ENCODE measurements at places on chromosomes 4 and X.

DNA sequence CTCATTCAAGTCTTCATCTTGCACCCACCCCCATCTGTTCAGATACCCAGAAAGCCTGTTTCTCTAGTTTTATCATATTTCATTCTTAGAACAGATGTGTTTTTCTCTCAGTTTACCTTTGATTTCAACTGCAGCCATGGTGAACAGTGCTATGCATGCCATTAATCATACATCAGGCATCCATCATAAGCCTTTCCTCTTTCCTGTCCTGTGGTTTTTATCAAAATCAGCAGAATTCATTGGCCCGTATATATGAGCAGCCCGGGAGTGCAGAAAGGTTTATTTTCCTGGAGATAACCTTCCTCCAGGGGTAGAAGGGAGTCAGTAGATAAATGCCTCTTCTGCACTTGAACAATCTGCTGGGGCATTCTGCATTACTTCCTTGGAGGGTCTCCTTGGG lies 65.7 kb downstream of the IL21 start:
- no peak for DNase-seq

DNA sequence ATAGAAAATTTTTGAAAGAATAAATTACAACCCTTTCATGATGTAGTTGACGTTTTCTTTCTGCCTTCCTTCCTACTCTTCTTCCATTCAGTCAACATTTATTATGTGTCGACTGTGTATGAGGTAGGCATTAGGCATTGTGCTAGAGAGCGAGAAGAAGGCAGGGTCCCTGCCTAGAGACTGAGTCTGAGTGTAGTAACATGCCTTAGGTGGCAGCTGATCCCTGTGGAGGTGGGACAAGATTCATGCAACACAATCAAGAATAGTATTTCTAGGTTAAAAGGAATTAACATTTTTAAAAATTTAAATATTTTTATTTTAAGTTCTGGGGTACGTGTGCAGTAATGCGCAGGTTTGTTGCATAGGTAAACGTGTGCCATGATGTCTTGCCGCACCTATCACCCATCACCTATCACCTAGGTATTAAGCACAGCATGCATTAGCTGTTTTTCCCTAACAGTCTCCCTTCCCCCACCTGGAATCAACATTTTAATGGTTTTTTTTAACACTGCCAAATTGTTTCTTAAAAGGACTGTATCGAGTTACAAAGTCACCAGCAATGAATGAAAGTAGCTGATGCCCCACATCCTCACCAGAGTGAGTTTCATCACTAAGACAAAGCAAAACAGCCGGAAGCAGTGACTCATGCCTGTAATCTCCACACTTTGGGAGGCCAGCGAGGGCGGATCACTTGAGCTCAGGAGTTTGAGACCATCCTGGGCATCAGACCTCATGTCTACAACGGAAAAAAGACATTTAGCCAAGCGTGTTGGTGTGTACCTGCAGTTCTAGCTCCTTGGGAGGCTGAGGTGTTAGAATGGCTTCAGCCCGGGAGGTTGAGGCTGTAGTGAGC lies 84.0 kb downstream of the WWC2 start:
- peak; percentile 57 for DNase-seq

DNA sequence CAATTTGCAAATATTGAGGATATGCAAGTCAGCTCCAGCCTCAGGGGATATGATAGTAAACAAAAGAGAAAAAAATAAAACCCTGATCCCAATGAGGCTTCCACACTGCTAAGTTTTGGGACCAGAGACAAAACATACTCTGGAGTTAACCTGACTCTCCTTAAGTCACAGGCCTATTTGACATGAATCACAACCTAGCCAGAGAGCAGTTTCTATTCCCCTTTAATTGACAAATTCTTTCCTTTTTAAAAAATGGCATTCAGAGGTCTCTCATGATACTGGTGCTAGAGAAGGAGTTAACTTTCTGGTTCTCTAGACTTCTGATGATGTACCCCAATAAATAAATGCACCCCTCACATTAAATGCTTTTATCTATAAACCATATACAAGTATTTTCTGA lies 8.8 kb downstream of the ACSL1 start:
- no peak for DNase-seq

GRCh38 chr4:24195991-24196736 lies 306.3 kb upstream of the PPARGC1A start:
- DNase-seq = no peak

DNA sequence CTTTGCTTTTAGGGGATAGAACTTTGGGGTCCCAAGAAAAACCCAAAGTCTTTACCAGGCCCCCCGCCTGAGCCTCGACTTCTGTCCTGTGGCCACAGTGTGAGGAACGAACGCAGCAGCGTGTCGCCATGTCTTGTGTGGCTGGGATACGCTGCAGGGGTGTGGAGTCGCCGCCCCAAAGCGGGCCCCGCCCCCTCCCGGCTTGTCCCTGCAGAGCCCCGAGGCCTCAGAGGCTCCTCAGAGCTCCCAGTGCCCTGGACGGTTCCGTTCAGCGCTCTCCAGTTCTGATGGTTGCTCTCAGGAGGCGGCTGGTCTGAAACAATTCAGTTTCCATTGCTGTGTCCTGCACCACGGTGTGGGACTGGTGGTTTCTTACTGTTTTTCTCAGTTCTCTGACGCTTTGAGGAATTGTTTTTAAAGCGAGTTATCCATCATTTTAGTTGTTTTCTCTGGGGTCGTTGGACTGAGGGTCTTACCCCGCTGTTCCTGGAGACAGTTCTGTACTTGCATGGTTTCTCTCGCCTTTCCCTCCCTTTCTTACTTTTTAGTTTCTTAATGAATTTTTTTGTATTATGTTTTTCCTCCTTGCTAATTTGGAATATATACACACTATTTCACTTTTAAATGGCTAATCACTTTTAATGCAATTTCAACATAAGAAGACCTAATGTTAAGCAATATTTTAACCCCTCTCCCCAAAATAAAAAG lies 1.6 kb upstream of the IDUA start:
- DNase-seq = no peak

DNA sequence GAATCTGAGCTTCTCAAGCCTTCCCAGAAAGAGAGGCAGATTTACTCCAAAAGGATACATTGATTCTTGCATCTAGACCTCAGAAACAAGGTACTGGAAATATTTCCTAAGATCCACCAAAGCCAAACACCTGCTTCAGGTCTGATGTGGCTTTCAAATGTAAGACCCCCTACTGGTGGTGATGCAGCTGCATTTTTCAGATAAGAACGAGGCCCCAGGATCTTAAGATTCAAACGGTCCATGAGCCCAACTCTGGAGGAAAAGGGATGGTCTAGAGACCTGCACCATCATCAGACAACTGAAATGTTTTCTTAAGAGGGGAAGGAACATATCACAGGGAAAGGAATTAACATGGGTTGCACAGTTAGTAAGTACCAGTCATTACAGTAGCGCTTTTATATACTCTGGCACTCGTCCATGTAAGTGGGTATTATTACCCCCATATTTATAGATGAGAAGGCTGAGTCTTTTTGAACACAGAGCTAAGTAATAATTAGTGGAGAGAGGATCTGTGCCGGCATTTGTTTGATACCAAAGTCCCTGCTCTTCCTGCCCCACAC lies 73.7 kb downstream of the LEF1 start:
- DNase-seq = no peak

DNA sequence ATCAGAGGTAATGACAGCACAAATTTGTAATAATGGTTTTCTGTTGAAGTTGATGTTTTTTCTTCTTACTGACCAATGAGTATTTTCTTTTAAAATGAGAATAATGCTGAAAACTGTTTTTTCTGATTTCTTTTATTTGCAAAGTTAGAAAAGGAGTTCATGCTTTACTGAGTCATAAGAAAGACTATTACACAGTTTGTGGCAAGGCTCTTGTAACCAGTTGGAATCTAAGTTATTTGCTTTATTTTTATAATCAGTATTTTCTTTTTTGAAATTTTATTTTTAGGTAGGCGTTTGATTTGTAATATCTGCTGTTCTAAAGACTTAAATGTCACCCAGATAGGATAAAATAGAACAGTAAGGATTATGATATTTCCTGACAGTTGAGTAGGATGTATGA lies 25.5 kb downstream of the ANAPC4 start:
- DNase-seq = no peak

DNA sequence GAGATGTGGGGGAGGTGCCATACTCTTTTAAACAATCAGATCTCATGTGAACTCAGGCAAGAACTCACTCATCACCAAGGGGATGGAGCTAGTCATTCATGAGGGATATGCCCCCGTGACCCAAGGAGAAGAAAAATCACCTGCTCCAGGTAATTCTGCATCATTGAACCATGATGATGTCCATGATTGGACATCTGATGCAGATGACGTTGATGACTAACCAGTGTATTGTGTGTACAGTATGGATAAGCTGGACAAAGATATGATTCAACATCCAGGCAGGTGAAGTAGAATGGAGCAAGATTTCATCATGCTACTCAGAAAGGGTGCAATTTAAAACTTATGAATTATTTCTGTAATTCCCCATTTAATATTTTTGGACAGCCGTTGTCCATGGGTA lies 286.4 kb upstream of the SMIM31 start:
- DNase-seq = peak; percentile 16

GRCh38 chr4:4693755-4694295 lies 152.0 kb upstream of the STX18 start:
- DNase-seq = no peak
